ENCODE measurements at places on chromosomes 2 and 18. TPM values are rescaled to one million over a fixed set of nuclear protein-coding genes. Genes with fewer than 3 reads are reported as not detected.

DNA sequence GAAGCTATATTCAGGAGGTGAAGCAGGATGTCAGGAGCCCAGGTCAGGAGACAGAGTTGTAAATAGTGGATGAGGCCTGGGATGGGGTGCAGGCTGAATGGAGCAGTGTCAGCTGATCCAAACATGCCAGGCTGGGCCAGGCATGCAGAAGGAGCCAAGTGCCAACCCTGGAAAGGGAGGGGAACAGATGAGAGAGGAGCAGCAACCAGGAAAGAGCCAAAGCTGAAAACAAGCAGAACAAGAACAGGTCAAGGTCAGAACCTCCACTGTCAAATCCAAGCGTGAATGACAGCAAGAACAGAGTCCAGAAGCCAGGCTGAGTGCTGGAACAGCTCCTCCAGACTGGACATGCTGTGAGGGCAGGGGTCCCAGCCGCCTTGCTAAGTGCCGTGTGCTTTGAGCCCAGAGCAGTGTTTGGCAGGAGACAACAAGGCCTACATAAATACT is 49.2 kb upstream of the PPP1CB start:
- peak; percentile 83 for ATAC-seq

- ATAC-seq: no peak
Measured at GRCh38 chr2:109231428-109231827, 102.4 kb downstream of the SH3RF3 start.

DNA sequence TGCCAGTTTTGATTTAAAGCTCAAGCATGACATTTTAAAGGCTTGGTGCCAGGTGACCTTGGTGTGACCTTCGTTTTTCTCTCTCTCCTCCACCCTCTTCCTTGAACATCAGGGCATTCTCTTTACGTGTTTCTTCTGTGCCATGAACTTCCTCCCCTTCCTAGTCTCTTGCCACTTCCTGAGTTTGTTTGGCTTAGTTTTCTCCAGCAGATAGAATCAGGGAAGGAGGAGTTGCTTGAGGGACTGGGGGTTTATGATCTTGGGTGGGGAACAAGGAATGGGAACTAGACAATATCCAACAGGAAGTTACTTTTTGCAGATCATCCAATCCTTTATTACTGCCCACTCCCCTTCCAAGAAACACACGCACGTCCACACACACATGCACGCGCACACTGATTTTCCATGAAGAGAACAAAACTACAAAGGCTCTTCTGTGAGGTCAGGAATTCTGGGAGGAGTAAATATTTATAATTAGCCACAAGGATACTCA is 210.6 kb upstream of the EPAS1 start:
- ATAC-seq: peak; percentile 25

- no peak for ATAC-seq
Measured at GRCh38 chr18:33804258-33804657, 226.2 kb downstream of the ASXL3 start.

DNA sequence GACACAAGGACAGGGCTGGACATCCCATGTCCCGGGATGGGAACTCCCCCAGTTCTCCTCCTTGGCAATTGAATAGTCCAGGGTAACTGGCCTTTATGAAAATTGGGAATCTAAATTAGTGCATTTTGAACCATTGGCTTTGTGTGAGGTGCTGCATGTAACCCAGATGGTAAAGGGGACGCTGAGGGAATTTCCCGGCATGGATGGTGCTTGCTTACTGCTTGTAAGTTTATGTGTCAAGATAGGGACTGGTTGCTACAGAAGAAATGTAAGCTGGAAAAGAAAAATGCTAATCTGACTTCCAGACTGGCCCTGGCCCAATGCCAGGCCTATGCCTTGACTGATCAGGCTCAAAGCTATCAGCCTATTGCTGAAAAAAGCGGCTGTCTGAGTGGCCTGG is 1096.7 kb upstream of the DDX18 start:
- ATAC-seq: no peak

DNA sequence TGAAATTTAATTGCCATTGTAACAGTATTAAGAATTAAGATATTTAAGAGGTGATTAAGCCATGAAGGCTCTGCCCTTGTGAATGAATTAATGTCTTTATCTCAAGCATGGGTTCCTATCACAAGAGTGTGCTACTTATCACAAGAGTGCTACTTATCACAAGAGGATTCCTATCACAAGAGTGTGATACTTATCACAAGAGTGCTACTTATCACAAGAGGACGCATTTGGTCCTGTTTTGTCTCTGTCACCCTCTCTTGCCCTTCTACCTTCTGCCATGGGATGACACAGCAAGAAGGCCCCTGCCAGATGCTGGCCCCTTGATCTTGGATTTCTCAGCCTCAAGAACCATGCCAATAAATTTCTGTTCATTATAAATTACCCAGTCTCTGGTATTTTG is 13.2 kb upstream of the COL5A2 start:
- ATAC-seq: no peak

GRCh38 chr18:36350251-36350651 is 52.7 kb downstream of the FHOD3 start:
- ATAC-seq: no peak

GRCh38 chr2:228599297-228599696 is 417.8 kb upstream of the SPHKAP start:
- no peak for ATAC-seq

DNA sequence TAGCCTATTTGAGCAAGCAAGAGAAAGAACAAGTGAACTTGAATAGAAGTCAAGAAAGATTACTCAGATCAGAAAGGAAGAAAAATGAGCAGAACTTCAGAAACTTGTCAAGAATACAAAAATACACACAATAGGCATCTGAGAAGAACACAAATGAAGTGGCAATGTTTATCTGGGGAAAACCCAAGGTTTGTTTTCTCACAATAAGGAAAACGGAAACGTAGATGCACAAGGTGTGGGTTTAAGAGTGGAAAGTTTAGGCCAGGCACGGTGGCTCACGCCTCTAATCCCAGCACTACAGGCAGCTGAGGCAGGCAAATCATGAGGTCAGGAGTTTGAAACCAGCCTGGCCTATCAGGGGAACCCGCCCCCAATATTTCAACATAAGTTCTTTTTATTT is 159.5 kb upstream of the GYPC start:
- no peak for ATAC-seq

- ATAC-seq: no peak
Measured at GRCh38 chr18:40235836-40236235, 1719.2 kb upstream of the PIK3C3 start.

DNA sequence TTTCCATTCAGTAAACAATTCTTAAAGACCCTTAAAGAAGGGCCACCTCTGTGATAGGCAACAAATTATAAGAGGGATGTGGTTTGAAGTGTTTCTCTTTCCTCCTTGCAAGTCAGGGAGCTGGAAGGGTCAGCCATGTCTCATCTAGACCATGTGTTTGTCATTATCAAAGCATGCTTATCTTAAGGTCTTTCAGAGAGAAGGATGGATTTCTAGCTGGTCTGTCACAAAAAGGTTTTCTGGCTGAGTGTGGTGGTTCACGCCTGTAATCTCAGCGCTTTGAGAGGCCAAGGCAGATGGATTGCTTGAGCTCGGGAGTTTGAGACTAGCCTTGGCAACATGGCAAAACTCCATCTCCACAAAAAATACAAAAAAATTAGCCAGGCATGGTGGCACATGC is 59.2 kb upstream of the PEX13 start:
- no peak for ATAC-seq

DNA sequence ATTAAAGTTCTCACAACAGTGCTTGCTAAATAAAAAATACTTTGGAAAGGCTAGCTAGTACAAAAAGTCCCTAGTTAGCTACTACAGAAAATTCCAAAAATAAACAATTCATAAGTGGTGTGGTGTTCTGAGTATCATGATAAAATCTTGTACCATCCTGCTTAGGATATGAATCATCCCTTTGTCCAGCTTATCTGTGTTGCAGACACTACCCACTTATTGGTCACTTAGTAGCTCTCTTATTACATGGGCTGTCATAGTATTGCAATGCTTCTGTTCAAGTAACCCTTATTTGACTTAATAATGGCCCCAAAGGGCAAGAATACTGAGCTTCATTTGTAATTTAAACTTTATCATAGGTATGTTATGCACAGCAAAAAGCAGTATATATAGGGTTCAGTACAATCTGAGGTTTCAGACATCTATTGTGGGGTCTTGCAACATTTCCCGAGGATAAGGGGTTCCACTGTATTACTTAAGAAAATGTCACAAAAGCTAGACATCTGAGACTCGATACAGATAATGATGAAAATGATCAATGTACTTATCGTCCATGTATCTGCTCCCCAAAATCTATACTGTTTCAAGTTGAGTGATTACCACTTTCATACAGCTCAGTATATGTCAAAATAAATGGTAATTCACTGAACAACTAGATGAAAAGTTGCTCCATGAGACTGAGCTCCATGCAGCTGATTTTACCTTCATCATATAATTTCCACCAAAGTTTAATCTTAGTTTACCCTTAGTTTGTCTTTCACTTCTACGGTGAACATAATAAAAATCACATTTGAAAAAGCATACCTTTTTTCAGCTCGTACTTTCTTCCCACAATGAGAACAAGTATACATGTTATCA is 93.8 kb downstream of the C2orf74 start:
- no peak for ATAC-seq

GRCh38 chr2:236654496-236654895 is 84.9 kb downstream of the ACKR3 start:
- ATAC-seq: no peak

- no peak for ATAC-seq
Measured at GRCh38 chr2:62187246-62187645, 8.7 kb upstream of the B3GNT2 start.

DNA sequence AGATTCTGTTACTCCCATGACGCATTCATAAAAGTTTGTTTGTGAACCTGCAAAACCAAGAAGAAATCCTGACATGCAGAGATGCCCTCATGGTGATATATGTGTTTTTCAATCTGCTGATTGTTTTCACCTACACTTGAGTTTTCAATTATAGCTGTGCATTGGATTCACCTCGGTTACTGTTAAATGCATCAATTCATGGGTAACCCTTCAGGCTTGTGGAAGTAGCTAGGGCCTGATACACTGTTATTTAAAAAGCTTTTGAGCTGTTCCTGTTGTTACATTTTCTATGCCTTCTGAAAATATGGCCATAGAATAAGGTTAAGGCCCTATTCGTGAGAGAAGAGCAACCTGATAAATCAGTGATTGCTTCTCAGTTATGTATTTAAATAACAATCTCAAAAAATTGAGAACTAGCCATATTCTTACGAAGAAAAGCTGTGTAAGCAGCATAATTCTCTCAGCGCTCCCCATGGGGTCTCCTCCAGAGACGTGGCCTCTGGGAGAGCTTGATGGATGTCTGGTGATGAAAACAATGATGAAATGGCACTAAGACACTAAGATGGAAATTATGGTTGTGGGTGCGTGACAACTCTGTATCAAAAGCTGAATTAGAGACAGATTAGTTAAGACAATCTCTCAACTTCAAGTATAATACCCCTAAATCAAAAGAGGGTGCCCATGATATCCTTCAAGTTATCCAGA is 60.5 kb downstream of the RIT2 start:
- ATAC-seq: no peak

GRCh38 chr2:147231607-147232006 is 613.2 kb upstream of the ACVR2A start:
- no peak for ATAC-seq

DNA sequence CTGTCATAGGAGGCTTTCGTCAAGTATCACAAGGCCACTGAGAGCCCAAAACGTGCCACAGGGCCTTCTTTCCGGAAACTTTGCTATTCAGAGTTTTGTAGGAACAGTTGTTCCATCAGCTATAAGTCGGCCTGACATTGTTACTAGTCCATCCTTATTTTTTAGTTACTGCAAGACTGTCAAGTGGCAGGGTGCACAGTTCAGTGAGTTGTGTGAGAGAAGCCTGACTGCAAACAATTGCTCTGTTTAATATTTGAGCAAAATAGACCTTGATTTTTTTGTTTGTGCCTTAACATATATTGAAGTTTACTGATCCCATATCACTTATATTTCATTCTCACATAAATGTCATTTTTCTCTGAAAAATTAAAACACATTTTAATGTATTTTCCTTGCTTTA is 110.1 kb downstream of the GALNT1 start:
- no peak for ATAC-seq

The SULT1C4 gene
- total RNA-seq: 7.4 TPM

The SCN2A gene
- total RNA-seq: 0.81 TPM

The RGPD4 gene
- total RNA-seq: not detected

The NEMP2 gene
- total RNA-seq: 4.5 TPM

The ALPI gene
- total RNA-seq: not detected

The MROH2A gene
- not detected for total RNA-seq

Measured in gastroesophageal sphincter (tissue), 4 donors.